Activated T-helper 1 cell treated with anti-CD3 and anti-CD28 coated beads, Interleukin-12 subunit alpha, Interleukin-12 subunit beta, Interleukin-2, Interleukin-4 antibody, amounts not matched to agents 30 ng/mL and 10 ng/mL and 1 ng/mL, durations not matched to agents 14 hours and 24 hours and 36 hours (primary cell): ENCODE measurements at places on chromosomes 2 and 18. TPM values are rescaled to one million over a fixed set of nuclear protein-coding genes. Genes with fewer than 3 reads are reported as not detected.

The AKAIN1 gene
- total RNA-seq = not detected in 2 replicates

DNA sequence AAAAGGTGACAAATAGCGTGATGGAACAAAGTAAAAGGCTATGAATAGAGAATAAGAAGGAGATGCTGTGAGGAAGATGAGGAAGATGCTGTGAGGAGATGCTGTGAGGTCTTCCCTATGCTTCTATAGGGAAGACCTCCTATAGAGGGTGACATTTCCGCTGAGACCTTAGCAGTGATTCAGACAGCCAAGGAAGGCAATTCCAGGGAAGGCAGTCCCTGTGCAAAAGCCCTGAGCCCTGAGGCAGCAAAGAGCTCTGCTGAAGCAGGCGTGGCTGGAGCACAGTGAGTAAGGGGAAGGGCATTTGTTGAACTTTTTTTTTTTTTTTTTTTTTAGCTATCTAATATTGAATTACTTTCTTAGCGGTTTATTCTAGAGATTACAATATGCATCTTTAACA lies 142.7 kb upstream of the FOSL2 start:
- DNase-seq = no peak

DNA sequence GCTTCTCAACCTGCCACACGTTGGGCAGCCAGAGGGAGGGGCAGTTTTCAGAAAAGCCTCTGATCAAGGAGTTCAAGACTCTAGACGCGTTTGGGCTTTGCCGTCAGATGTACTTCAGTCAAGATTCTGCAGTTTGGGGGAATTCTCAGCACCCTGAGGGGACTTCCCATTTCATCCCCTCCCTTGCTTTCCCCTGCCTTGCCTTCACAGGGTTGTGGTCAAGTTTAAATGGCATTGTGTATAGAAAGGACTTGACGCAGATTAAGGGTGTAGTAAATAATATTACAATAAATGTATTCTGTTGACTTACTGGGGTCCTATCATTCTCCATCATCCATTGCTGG lies 198.3 kb upstream of the NABP1 start:
- no peak for DNase-seq

The AGXT gene
- total RNA-seq = not detected in 2 replicates

DNA sequence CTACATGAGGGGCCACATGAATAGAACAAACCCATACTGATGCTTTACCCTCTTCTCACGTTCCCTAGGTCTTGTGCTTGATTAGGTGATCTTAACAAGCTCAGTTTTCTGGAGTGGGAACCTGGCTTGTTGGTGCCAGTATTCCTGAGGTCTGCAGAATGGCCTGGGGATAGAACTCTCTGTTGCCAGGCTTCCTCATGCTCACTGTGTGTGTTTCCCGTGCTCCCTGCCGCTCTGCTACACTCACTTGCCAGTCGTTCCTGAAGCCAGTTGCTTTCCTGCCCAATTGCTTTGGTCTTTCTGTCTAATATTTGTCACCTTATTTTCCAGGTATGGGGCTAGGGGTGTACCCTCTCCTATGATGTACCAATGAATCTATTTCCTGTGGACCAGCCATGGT lies 2111.5 kb upstream of the PIK3C3 start:
- no peak for DNase-seq

The CYB5A gene
- total RNA-seq = 36.0 and 40.5 TPM in 2 replicates

The CCDC74B gene
- 0.52 and 1.8 TPM in 2 replicates for total RNA-seq

GRCh38 chr2:102154364-102154763 lies 11.8 kb downstream of the IL1R1 start:
- no peak for DNase-seq

GRCh38 chr2:235611349-235611748 lies 117.5 kb downstream of the AGAP1 start:
- DNase-seq = no peak

GRCh38 chr18:78080081-78080480 lies 830.4 kb downstream of the GALR1 start:
- no peak for DNase-seq

- no peak for DNase-seq
Measured at GRCh38 chr2:25312958-25313710, 28.6 kb downstream of the DNMT3A start.

DNA sequence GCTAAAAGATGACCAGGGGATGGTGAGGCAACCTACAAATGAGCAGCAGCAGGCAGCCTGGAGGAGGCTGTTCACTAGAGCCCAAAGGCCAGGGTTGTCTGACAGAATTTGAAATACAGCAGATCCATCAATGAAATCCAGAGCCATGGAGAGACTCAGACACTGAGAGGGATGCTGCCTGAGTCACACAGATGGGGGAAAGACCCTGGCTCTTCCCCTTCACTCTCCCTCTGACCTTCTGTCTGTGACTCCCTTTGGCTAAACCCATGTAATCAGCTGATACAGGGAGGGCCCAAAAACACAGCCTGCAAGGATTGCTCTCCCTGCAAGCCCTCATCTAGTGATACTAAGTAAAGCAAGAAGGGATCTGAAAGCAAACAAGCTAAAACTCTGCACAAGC lies 166.5 kb upstream of the SPOPL start:
- DNase-seq = no peak

DNA sequence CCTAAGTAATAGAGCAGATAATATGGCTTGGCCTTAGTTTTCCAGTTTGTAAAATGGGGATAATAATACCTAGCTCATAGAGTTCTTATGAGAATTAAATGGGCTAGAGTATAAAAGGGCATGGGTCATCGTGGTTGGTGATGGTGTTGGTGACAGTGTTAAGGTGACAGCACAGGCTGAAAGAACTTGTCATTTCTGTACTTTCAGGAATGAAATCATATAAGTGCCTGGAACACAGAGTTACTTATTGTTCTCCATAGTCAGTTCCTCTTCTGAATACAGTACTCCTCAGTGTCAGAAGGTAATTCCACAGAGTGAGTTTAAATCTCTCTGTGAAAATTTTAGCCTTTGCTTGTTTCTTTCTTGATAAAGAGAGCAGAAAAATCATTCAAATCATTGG lies 42.4 kb downstream of the KIF5C start:
- DNase-seq = no peak

The C2orf66 gene
- total RNA-seq = 0.18 and 0.42 TPM in 2 replicates

GRCh38 chr18:24631243-24632025 lies 171.0 kb downstream of the HRH4 start:
- DNase-seq = no peak

The ALPI gene
- not detected in 2 replicates for total RNA-seq

GRCh38 chr2:103335403-103335802 lies 573.6 kb downstream of the TMEM182 start:
- no peak for DNase-seq

GRCh38 chr18:60656553-60656952 lies 284.0 kb upstream of the MC4R start:
- no peak for DNase-seq

DNA sequence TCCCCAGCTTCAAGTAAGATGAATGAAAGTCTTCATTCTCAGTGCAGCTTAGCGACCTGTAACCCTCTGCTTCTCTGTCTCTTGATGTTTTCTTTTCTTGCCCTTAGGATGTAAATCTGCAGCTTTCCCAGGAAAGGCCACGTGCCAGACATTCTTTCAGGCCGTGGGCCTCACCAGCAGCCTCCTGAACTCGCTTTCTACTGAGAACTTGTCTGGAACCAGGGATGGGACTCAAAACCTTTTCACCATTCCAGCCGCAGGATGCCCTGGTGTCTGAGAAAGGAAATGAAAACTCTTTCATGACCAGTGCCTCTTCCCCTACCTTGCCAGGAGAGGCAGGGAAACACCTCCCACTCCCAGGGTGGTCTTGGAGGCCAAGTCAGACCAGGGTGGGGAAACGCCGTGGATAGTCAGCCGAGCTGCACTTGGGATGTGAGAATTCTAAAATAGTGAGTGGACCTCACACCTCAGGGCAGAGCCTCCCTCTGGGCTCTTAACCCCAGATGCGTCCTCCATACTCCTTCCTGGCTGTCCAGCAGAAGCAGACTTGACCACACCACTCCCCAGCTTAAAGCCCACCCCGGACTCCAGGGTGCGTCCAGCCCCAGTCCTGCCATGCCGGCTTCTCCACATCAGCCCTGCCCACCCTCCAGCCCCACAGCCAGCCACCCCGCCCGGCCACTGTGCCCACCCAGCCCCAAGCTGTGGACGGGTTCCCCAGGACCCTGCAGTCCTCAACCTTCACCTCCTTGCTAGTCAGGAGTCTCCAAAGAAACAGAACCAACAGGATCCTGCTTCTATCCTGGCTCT lies 115.5 kb downstream of the TWIST2 start:
- no peak for DNase-seq

The PID1 gene
- total RNA-seq = not detected in 2 replicates

- DNase-seq = no peak
Measured at GRCh38 chr2:6881046-6881445, 3.5 kb downstream of the RSAD2 start.

The C2orf80 gene
- total RNA-seq = not detected in 2 replicates

GRCh38 chr2:230902180-230902899 lies 22.7 kb downstream of the GPR55 start:
- DNase-seq = no peak

- no peak for DNase-seq
Measured at GRCh38 chr2:75500633-75501032, 60.1 kb downstream of the EVA1A start.
